Hypothalamus (tissue), 51 donors: ENCODE measurements at places on chromosomes 5 and 9.

- DNase-seq, result no peak
Observed at GRCh38 chr5:79074641-79075040, 5.1 kb downstream of the BHMT2 start.

DNA sequence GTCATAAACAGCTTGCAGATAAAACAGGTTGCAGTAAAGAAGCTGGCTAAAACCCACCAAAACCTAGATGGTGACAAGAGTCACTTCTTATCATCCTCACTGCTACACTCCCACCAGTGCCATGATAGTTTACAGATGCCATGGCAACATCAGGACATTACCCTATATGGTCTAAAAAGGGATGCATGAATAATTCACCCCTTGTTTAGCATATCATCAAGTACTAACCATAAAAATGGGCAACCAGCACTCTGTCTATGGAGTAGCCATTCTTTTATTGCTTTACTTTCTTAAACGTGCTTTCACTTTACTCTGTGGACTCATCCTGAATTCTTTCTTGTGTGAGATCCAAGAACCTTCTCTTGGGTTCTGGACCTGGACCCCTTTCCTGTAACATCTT lies 6.7 kb upstream of the SOX30 start:
- DNase-seq, result no peak

DNA sequence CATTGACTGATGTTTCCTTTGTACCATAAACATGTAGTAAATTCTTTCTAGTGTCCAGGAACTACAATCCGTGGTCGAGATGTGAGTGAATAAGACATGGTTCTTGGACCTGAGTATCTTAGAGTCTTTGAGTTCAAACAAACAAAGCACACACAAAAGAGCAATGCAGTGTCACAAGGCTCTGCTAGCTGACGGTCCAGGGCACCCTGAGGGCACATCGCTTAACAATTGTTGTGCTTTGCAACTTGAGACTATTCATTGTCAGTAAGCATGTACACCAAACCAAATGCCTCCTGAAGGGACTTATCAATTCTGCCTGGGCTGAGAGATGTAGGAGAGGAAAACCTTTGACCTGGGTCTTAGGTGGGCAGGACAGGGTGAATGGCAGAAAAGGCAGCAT lies 84.8 kb downstream of the CAMK4 start:
- no peak for DNase-seq

DNA sequence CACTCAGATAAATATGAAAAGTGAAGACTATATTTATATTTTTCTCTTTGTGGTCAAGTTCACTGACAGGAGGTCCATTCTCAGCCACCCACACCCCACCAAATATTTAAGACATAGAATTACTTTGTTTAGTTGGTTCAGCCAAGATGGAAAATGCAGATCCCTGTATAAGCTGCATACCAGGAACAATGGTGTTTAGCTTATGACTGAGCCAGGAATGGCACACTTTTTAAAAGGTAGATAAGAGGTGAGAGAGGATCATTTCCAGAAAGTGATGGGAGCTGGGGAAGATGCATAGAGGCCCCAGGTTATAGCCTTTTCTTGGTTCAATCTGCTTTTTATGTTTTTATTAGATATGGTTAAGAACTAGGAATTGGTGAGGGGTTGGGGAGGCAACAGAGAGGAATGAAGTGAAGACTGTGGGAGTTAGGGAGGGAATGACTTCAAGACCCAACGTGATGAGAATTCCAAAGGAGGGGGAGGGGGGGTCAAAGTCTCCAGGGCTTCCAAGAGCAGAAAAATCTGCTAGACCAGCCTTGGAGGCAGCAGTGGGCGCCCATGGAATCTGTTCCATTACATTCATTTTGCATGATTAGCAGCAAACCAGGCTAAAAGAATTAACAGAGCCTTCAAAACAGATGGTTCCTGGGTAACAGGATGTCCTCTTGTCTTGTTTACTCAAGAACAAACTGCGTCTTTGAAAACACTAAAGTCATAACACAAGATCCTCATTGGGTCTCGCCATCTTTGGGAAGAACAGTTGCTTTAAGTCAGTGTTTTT lies 95.2 kb downstream of the FGF1 start:
- no peak for DNase-seq

DNA sequence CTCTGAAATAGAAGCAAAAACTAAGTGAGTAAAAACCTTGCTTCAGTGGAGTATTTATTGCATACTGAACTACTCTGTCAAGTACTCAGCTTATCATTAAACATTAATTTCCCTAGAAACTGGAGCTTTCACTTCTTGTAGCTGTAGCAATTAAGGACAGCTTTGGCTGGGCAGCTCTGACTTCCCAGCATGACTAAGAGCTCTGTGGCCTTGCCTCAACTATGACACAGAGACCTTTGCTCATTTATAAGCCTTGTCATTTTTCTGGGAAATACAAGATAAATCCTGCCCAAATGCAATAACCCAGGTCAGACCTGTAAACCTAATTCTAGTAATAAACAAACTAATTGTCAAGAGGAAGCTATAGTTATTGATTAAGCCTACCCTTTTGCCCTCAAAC lies 65.4 kb upstream of the STK32A start:
- DNase-seq, result no peak

GRCh38 chr5:132202711-132203463 lies 24.8 kb downstream of the P4HA2 start:
- no peak for DNase-seq

GRCh38 chr9:132218208-132218607 lies 56.4 kb downstream of the NTNG2 start:
- no peak for DNase-seq

- no peak for DNase-seq
Observed at GRCh38 chr5:131019601-131020315, 145.3 kb downstream of the HINT1 start.

- no peak for DNase-seq
Observed at GRCh38 chr9:6562201-6562600, 83.3 kb downstream of the GLDC start.

GRCh38 chr5:80191991-80192398 lies 63.9 kb downstream of the SERINC5 start:
- no peak for DNase-seq

- DNase-seq, result no peak
Observed at GRCh38 chr9:113530942-113531341, 67.4 kb downstream of the RGS3 start.

DNA sequence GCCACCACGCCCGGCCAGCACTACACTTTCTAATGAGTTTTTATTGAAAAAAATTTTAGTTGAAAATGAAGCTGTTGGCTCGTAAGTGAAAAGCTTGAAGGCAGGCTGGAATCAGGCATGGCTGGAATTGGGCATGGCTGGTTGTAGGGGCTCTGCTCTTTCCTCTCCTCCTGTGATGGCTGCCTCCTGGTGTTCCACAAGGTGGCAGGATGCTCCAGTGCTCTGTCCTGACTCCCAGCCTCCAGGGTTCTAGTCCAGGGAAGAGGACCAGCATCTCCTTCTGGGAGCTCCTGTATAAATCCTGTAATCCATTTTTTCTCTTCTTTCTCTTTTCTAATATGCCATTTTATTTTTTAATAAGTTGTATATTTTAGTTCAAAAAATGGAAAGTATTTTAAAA lies 57.2 kb upstream of the DHFR start:
- no peak for DNase-seq

- DNase-seq, result no peak
Observed at GRCh38 chr9:73049280-73049679, 96.4 kb upstream of the ALDH1A1 start.

DNA sequence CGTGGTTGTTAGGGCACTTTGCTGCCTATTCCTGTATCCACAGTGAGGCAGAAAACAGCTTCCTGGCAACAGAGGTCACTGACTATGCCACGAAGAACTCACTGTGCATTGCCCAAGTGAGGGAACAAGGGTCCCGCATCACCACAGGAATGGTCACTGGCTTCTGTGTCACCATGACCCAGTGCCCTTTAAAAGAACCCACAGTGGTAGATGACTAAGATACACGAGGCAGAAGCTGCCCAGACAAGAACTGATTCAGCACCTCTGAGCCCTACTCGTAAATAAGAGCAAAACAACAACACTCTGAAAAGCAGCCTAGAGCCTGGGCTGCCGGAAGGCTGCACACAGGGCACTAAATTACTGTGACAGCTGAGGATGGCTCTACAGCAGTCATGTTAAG lies 236.6 kb upstream of the RASEF start:
- DNase-seq, result peak; percentile 22

- DNase-seq, result no peak
Observed at GRCh38 chr9:114282926-114283325, 40.0 kb upstream of the ORM1 start.

- no peak for DNase-seq
Observed at GRCh38 chr5:170190436-170191134, 42.2 kb upstream of the C5orf58 start.

DNA sequence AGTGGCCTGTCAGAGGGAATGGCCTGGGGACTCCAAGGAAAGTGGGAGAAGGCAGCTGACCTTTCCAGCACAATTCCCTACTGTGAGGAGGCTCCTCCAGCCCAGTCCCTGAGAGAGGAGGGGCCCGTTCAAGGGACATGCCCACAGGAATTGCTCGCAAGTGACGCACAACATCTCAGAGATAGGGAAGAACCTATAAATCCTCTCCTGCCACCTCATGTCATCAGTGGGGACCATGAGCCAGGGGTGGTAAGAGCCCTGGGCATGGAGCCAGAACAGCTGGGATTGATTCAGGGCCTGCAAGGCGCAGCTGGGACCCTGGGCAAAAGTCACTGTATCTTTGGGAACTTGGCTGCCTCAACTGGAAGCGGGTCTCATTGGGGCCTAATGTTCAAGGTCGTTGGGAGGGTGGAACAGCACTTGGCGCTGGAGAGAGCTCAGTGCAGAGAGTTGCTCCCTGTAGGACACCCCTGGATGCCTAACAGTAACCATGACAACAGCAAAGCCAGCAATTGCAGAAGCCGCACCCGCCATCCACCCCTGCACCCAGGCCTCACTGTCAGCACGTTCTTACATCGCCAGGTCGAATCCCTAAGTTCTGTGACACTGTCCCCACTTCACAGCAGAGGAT lies 41.3 kb upstream of the ORM1 start:
- DNase-seq, result no peak

GRCh38 chr5:126374109-126374416 lies 49.1 kb upstream of the GRAMD2B start:
- DNase-seq, result no peak
